ENCODE measurements at places on chromosomes 6 and 20.

GRCh38 chr6:71300561-71301168 lies 12.1 kb downstream of the OGFRL1 start:
- DNase-seq = no peak

- no peak for DNase-seq
Observed at GRCh38 chr6:152054441-152054840, 247.0 kb downstream of the ESR1 start.

GRCh38 chr6:39004801-39005200 lies 43.8 kb upstream of the GLP1R start:
- DNase-seq = no peak

GRCh38 chr6:90997076-90997475 lies 410.2 kb upstream of the MAP3K7 start:
- DNase-seq = no peak

DNA sequence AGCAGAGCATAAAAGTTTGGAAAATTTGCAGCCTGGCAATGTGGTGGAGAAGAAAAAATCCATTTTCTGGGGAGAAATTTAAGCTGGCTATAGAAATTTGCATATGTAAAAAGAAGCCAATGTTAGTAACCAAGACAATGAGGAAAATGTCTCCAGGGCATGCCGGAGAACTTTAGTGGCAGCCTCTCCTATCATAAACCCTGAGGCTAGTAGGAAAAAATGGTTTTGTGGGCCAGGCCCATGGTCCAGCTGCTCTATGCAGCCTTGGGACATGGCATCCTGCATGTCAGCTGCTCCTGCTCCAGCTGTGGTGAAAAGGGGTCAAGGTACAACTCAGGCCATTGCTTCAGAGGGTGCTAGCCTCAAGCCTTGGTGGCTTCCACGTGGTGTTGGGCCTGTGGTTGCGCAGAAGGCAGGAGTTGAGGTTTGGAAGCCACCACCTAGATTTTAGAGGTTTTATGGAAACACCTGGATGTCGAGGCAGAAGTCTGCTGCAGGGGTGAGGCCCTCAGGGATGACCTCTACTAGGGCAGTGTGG lies 101.8 kb upstream of the SYNCRIP start:
- no peak for DNase-seq

DNA sequence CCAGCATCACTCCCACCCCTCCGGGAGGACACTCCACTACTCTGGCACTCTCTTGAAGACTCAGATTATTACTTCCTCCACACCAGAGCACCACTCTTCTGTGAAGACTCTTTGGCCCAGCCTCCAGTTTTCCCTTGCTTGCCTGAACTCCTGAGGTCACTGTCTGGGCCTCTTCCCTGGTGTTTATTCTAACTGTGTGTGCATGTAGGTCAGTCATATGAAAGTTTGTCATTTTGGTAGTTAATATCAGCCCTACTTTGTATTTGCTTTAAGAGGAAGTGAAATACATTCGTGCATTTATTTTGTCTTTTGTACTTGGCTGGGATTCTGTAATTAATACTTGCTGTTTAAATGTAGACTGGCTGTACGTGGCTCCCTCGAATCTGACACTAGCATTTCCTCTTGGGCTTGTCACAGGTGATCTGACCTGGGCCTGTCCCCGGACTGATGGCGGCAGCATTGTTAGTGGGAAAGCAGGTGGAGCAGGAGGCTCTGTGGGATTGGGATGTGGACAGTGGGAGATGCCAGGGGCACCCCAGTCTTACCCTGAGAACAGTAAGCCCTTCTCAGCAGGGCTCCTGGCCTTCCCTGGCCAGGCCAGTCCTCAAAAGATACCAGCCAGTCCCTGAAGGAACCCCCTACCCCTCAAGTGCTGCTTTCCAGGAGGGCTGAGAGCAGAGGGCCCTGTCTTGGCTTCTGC lies 350.5 kb downstream of the CDC5L start:
- no peak for DNase-seq

DNA sequence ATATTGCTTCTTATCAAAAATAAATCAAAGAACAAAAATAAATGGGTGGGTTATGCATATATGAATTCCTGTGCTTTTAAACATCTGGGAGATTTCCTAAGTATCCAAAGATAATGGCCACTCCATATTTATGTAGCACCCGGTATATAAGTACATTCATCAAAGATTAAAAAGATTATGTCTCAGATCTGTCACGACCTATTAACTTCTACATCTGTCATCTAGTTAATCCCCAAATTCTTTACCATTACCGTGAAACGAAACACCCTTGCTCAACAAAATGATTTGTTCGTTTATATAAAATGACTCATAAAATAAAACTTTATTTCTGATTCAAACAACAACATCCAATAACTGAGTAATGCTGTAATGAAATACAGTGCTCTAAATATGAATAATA lies 64.8 kb upstream of the FOXQ1 start:
- DNase-seq = no peak

DNA sequence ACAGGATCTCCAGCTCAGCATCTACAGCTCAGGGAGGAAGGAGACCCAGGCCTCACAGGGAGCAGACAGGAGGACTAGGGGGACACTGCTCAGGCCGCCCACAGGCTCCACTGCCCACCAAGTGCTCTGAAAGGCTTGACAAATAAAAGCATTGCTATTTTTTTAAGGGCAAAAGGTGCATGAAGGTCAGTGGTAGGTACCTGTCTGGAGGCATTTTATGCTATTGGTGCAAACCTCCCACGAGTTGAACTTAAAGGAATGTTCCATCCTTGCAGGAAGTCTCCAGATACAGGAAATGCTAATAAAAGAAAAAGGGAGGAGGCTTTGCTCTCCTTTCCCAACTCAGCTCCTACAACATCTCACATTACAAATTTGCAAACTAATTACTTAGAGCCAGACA lies 228.1 kb downstream of the FOXC1 start:
- no peak for DNase-seq

DNA sequence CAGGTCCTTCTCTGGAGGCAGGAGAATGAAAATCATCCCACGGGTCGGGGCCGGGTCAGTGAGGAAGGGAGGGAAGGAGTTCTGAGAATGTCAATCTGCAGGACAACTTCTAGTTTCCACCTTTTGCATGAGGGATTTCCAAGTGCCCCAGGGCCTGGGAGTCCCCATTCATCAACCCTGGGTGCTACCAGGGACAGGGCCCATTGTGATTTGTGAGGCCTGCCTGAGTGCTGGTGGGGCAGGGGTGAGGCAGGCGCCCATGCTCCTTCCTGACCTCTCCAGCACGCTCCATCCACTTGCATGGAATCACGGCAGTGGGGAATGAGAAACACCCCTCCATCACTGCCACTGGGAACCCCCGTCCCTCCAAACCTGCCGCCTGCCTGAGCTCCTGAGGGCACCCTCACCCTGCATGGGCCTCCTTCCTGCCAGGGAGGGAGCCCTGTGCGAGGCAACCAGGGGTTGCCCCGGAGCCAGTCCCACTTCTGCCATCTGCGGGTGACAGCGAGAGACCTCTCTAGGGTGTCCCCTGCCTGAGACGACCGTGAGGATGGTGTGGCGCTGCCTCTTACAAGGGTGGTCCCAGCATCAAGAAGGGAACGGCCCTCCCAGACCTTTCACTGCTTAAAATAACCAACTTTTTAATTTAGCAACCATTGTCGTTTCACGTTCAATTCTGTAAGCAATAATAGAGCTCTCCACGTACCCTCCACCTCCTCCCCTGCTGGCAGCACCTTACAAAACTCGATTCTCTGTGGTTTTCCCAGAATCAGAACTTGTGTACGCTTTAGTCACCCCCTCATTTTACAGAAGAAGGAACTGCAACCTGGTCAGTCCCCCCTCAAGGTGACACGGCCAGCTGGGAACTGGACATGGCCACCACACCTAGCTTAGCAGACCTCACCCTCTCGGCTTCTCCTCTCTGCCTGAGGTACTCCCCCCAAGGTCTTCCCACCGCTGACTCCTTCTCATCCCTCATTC lies 28.6 kb downstream of the PMEPA1 start:
- DNase-seq = no peak

DNA sequence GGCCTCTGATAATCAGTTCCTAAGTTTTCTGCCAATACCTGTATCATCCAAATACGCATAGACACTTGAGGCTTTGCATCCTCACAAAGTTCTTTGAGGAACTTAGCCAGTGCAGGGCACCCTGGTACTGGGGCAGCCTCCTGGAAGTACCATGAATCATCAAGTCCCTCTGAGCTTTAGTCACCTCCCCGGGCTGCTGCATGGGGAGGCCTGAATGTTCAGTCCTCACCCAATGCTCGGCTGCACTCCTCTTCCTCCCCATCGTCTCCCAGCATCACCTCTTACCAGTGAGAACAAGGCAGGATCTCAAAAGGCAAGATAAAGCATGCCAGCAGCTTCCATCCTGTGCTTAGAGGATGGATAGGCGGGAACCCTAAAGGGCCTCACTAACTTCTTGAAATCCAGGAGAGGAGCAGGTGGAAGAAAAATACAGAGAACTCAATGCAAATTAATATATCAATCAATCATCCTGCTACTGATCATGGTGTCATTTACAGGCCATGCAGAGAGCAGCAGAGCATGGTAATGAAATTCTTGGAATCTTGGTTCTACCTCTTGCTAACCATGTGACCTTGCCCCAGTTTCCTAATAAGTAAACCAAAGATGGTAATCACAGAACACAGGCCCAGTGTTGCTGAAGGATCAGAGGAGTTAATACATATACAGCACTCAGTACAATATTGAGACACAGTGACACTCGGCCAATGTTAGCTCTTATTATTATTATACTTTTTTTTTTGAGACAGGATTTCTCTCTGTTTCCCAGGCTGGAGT lies 4.7 kb upstream of the CCN6 start:
- DNase-seq = no peak

DNA sequence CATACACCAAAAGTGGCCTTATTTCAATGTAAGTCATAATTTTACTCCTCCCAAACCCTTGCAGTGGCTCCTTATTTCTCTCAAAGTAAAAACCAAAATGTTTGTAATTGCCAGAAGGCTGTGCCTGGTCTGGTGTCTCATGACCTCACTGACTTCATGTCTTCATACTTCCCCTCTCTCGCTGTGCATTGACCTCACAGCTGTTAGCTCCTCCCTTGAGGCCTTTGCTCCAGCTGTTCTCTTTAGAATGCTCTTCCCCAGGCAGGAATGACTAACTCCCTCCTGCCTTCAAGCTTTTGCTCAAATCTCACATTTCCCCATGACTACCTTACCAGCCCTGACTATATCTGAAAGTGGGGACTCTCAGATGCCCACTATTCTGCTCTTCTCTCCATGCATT lies 83.3 kb downstream of the MTFR2 start:
- no peak for DNase-seq

GRCh38 chr20:15154070-15154469 lies 816.7 kb upstream of the FLRT3 start:
- DNase-seq = no peak

DNA sequence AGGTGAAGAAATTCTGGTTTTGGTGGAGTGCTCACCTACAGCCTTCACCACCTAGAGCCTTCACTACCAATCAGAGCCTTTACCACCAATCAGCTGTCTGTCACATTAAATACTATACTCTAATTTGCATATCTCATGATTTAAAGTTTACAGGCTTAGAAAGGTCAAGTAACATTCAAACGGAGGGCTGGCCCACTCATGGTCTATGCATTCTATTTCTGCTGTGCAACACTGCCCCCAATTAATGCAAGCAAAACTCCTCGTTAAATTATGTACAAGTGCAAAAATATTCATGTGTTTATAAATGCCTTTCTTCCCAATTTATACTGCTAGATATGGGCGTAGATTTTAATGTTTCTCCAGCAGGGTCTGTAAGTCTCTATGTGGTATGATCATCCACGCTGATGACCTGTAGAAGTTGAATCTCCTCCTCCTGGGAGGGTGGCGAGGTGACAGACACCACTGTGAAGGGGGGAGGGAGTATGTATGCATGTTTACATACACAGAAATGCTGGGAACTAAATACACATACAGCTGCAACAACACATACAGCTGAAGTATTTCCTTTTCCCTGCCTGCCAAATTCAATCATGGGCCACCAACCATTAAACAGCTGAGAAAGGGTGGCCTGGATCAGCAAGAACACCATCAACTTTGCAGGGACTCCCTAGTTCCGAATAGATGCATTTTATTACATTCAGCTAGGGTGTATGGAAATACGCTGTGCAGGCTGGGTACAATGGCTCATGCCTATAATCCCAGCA lies 13.1 kb downstream of the RRAGD start:
- no peak for DNase-seq

DNA sequence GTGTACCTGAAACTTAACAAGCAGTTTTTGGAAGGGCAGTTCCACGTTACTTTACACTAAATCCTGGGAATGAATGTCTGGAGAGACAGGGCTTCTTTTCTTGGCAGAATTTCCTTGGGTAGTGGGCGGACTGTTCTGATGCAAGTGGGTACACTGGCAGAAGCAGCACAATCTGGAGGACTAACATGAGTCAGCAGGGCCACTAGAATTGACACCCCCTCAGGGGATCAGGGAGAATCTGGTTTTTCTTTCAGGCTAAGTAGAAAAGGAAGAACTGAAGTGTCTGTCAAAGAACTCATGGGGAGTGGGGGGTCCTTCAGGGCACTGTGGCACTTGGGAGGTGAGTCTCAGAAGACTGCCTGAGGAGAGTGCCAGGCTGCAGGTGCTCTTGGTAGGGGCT lies 34.6 kb downstream of the PANK2 start:
- no peak for DNase-seq

GRCh38 chr6:9409126-9409525 lies 973.8 kb upstream of the SLC35B3 start:
- DNase-seq = no peak

DNA sequence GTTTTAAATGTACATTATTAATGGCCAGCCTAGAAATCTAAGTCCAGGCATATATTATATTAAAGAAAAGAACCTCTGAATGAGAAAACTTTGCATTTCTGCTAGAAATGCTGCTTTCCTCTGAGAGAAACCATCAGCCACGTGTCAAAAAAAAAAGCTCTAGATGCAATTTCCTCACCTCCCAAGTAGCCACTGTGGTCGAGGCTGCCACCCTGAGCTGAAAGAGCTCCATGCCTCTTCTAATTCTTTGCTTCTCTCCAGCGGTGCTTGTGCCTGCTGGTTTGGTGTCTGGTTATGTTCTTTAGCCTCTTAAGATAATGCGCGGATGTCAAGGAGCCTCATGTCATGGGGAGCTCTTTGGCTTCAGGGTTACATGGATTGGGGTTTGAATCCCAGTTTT lies 316.0 kb downstream of the TFAP2C start:
- DNase-seq = no peak

DNA sequence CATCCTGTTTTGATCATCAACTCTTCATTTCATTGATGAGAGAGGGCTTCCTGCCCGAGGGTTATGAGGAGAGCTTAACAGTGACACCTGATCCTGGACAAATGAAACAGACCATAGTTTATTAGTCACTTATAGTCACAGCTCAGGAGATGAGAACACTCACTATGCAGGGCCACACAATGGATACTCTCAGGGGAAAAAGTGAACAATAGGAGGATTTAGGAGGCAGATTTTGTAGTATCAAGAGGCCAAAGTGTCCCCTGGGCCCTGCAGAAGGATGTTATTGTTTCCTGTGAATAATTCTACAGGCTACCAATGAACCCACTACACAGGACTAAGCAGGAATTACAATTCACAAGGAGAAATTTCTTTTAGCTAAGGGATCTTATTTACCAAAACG lies 772.8 kb upstream of the MAN1A1 start:
- DNase-seq = no peak
